ENCODE measurements at places on chromosomes 11 and 22.

DNA sequence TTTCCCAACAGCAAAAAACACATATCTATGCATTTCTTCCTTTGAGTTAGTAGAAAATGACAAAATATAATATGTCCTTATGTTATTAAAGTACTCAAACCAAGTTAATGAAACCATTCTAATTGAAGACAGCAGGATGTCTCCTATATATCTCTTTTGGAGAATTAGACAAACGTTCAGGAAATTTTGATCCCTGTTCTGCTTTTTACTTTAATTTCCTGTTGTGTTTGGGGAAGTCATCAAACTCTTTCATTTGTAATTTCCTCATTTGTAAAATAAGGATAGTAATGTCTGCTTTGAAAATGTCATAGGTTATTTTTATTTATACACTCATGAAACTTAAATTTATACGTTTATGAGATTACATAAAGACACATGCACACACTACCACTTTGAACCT, 281.8 kb upstream of the ANO5 start:
- no peak for DNase-seq

GRCh38 chr11:124623861-124624525, 1.3 kb downstream of the TBRG1 start:
- no peak for DNase-seq

DNA sequence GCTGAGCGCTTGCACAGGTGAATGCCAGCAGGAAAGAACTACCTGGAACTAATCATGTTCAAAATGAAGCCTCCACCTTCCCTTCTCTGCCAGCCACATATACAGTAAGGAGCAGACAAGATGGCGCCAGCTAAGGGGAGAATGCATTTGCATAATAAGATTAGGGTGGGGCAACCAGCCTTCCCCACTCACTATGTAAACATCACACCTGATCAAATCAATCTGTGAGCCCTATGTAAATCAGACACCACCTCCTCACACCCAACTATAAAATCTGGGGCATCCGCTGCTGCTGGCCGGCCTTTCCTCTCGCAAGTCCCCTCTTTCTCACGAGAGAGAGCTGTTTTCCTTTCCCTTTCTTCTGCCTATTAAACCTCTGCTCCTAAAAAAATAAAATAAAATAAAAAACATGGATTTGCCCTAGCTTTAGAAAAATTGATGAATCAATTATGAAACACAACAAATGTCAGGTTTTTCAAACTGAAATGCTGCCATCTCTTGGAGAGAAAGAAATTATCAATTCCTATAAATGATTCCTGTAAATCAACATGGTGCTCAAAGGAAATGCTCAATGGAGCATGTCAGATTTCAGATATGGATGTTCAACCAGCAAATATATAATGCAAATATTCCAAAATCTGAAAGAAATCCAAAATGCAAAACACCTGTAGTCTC, 108.9 kb downstream of the SGSM3 start:
- DNase-seq: no peak

DNA sequence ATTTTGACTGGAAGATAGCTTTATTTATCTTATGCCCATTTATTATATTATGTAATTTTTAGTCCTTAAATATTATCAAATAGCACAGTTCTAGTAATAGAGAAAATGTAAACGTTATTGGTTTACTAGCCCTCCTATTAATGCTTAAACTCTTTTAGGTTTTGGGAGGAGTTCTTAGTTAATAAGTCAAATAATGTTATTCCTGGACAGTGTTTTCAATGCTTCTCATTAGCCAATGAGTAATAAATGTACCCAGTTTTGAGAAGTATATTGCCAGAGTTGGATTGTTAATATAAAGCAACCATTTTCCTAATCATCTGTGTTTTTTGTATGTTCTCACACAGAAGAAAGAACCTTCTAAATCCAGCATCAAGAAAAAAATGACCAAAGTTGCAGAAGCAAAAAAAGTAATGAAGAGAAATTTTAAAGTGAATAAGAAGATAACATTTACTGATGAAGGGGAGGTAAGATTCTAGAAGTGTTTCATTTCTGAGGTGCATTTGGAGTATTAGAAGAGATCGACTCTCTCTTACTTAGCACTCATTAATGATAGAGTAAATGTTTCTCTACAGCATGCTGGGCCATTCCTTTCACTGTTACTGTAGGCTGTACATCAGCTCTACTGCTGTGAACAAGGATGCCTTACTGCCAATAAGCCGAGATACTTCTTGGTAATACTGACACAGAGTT, 173.4 kb downstream of the DDX10 start:
- no peak for DNase-seq

All from frontal cortex (tissue), 4 donors.